SK-MEL-5 (cell line): ENCODE measurements at places on chromosomes 2 and 18.

DNA sequence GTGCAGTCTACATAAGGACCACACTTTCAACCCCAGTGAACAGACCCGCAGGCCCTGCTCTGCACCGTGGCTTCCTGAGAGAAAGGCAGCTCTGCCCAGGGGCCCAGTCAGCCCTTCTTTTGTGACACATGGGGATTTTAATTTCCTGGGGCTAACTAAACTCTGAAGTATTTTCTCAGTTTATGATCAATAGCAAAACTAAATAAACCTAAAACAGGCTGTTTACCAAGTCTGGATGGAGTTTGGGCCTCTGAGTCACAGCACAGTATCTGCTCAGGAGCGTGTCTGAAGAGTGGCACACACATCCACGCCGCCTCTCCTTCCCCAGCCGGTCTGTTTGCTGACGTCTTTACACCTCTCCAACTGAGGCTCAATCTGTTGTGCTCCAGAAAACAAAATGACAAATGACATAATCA, 72.3 kb downstream of the LDLRAD4 start:
- no peak for DNase-seq

DNA sequence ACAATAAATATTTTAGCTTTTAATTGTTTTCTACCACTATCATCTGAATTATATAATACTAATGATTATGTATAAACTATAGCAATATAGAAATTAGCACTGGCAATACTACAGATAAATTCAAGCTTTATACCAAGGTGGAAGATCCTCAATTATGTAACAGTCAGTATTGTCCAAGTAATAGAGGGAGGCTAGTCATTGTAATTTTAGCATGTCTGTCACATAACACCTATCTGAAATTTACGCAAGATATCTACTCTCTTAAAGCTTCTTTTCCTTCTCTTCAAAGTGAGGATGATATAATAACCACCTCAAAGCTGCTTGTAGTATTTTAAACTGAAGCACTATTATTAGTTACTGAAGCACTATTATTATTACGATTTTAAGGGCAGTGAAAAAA, 12.2 kb downstream of the KCNJ3 start:
- DNase-seq, result no peak

GRCh38 chr2:231640641-231641111, 48.0 kb downstream of the TEX44 start:
- DNase-seq, result no peak

DNA sequence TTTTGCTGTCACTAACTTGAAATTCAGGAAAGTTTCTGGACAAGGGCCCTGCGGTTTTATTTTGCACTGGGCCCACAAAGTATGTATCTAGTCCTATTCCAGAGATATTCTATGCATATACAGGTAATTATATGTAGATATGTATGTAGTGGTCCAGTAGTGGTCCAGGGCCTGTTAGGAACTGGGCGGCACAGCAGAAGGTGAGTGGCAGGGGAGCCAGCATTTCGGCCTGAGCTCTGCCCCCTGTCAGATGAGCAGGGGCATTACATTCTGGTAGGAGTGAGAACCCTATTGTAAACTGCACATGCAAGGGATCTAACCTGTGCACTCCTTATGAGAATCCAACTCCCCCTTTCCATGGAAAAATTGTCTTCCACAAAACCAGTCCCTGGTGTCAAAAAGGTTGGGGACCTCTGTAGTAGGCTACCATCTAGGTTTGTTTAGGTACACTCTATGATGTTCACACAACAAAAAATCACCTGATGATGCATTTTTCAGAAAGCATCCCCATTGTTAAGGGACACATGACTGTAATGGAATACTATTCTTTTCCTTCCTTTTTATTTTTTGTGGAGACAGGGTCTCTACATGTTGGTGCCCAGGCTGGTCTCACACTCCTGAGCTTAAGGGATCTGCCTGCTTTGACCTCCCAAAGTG, 2.8 kb upstream of the PPP4R3B start:
- peak; percentile 67 for DNase-seq

- DNase-seq, result peak; percentile 51
Observed at GRCh38 chr2:54945391-54946219, 104.6 kb downstream of the RTN4 start.

DNA sequence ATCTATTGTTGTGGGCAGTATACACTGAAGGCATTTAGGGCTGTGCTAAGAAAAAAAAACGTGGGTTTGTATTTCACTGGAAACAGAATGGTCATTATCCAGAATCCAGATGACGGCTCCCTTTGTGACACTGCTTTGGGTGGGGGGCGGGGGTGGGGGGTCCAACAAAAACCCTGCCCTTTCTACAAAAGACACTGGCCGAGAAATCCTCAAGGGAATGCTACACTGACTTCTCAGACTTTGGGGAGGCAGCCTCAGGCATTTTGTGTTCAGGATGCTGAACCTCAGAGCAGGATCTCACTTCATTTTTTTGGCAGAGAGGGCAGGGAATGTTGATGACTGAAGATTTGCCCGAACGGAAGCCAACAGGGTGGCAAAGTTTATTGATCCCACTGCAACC, 417.1 kb downstream of the HRH4 start:
- no peak for DNase-seq

DNA sequence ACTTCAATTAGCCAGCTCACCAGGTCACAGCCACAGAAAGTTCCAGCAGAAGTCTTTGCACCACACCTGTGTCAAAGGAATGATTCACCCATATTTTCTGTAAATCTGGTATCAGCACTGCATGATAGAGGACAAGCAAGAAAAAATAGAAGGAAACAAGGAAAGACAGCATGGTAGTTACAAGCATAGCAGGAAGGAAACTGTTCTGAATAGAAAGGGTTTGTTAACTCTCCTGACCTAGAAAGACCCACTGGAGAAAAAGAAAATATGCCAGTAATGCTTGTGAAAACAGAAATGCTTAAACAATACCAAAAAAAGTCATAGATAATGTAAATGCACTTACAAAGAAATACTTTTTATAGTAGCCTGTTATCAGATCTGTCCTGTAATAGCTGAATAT, 40.8 kb downstream of the SCRN3 start:
- DNase-seq, result no peak

DNA sequence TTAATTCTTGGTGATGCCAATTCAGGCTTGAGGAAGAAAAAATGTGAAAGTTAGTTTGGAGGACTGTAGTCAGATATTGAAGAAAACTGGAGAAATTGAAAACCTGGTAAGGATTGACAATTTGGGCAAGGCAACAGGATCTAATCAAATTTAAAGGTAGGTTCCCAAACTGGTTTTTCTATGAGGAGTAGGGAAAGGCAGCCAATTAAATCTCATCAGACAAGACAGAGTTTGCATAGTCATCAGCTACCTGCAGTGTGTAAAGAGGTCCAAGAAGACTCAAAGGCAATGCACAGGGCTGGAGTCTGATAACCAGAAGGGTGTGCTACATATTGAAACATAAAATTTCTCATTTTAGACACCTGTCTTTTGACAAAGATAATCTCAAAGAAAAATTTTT, 16.0 kb upstream of the CAB39 start:
- DNase-seq, result no peak

- DNase-seq, result no peak
Observed at GRCh38 chr2:42025151-42025582, 22.7 kb upstream of the PKDCC start.

DNA sequence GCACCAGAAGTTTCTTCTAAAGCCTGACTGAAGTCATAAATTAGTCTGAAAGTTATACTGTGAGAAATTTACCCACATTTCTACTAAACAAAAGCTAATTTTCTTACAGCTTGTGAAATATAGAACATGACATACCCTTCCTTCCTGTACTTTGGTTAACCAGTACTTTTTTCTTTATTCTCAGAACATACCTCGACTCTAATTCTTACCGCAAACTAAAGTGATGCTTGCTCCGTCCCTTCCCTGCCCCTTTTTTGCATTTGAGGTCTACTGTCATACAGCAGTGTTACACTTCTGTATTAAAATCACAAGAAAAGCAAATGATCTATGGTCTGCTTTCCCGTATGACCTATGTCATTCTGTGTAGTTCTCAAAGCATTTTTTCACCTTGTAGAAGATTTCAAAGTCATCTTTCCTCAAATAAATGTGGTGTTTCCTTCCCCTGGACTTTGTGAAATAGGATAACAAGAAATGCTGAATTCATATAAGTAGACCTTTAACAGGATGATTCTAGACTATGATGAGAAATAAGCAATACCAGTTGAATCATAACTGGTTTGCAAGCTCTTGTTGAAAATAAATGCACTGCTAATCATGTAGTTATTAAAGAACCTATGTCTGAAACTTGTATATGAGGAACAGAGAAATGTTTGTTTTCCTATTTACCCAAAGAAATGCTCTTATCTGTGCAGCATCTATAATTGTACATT, 30.4 kb downstream of the CYTIP start:
- no peak for DNase-seq

- no peak for DNase-seq
Observed at GRCh38 chr18:11761553-11761952, 72.5 kb downstream of the GNAL start.

- no peak for DNase-seq
Observed at GRCh38 chr2:240590681-240591111, 4.2 kb downstream of the CAPN10 start.

DNA sequence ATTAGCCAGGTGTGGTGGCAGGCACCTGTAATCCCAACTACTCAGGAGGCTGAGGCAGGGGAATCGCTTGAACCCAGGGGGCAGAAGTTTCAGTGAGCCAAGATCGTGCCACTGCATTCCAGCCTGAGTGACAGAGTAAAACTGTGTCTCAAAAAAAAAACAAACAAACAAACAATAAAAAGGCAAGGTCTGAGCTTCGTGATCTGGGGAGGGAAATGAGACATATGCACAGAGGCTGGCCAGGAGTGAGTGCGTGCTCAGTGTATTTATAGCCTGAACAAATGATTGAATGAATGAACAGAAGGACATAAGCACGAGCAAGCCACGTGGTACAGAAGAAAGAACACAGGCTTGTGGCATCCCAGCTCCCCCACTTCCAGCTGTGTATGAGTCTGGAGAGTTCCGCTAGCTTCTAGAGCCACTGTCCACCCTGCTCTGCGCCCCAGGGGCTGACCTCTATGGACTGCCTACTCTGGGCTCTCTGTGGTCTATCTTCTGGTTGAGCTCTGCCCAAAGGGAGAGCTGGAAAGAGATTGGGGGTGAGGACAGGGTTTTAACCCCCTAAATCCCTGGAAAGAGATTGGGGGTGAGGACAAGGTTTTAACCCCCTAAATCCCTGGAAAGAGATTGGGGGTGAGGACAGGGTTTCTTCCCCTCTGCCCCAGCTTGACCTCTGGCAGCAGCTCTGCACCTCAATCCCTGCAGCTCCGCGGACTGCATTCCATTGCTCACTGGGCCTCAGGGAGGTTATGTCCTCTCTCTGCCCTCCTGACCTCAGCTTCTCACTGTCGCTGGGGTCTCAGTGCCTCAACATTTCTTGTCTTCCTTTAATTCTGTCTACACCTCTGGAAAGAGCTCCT, 11.0 kb upstream of the ROCK2 start:
- DNase-seq, result no peak

GRCh38 chr18:3086871-3087270, 73.9 kb upstream of the LPIN2 start:
- DNase-seq, result no peak

DNA sequence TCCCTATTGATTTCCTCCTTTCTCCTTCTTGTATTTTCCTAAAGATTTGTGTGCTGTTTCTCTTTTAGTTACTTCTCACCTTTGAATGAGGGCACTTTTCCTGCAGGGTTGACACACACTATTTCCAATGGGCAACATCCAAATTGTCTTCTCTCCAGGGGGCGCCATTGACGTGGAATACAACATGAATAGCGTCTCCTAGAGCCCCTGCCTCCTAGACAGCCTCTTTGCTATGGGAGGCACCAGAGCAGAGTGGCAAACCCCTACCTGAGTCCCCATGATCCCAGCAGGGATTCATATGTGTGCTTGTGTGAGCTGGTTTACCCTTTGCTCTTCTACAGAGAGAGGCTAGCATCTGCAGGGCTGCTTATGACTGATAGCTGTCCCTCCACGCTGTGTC, 61.3 kb upstream of the ITSN2 start:
- DNase-seq, result peak; percentile 88

- peak; percentile 54 for DNase-seq
Observed at GRCh38 chr2:43495727-43496126, 100.1 kb downstream of the THADA start.

DNA sequence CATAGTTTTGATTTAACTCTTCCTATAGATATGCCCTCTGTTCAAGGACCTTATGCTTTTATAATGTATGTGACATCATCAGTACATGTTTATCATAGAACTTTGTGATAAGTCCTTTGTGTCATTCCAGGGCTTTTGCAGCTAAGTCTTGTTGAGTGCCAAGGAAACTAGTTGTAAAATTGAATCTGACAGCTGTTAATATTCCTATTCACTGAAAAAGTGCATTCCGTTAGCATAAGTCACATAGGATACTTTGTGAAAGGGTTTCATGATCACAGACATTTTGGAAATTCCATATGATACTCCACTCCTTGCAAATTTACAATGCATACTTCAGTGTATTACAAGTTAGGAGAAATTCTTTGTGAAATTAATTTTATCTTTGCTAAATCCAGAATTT, 503.4 kb downstream of the CCDC85A start:
- DNase-seq, result no peak

GRCh38 chr2:236654496-236654895, 84.9 kb downstream of the ACKR3 start:
- DNase-seq, result no peak

GRCh38 chr18:30748541-30748940, 294.0 kb downstream of the DSC3 start:
- no peak for DNase-seq

DNA sequence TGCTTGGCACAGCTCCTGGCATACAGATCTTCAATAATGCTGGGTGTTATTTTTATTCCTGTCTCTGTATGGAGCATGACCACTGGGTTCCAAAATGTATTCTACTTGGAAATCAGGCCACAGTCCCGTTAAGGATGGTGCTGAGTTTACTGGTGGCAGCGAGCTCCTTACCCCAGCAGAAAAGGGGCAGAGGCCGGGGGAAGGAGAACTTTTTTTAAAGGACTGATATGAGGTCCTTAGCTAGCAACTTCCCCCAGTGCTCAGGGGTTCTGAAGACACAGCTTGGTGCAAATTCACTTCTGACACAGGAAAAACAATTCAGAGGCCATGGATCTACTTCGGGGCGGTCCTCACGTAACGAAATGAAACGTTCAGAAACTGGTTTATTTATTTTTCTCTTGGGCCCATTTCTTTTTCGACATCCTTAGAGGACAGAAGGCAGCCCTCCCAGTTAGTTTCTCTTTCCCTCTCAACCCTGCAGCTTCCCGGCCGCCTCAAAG, 872 bp downstream of the RDH14 start:
- peak; percentile 4 for DNase-seq

DNA sequence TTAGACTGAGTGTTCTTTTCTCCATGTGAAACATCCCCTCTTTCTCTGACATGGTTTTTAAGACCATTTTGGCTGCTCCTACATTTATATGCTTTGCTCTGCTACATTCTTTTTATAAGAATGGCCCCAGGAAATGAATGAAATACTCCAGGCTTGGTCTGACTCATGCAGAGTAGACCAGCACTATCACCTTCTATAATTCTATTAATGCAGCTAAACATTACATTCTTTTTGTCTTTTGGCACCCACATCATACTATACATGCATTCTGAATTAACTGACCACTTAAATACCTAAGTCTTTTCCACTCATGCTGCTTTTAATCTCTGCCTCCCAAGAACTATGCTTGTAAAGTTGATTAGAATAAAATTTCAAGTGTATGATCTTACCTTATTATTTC, 94.1 kb downstream of the AAK1 start:
- DNase-seq, result no peak
